ENCODE measurements at places on chromosomes 7 and 10.

DNA sequence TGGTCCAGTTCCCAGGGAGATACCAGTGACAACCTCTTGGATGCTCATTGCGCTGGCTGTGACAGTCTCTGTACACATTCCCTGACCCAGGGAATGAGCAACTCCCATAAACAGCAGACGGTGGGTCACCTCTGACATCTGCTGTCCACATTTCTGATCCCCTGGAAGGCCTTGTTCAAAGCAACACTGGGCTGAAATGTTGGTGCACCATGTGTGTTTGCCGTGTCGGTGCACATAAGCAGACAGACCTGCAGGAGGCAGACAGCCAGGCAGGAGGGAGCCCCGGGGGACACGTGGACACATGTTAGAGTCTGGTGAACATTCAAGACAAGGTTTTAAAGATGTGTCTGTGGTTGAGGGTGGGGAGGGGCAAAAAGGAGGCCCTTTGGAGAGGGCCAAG lies 254.9 kb downstream of the PLXNA4 start:
- no peak for DNase-seq

DNA sequence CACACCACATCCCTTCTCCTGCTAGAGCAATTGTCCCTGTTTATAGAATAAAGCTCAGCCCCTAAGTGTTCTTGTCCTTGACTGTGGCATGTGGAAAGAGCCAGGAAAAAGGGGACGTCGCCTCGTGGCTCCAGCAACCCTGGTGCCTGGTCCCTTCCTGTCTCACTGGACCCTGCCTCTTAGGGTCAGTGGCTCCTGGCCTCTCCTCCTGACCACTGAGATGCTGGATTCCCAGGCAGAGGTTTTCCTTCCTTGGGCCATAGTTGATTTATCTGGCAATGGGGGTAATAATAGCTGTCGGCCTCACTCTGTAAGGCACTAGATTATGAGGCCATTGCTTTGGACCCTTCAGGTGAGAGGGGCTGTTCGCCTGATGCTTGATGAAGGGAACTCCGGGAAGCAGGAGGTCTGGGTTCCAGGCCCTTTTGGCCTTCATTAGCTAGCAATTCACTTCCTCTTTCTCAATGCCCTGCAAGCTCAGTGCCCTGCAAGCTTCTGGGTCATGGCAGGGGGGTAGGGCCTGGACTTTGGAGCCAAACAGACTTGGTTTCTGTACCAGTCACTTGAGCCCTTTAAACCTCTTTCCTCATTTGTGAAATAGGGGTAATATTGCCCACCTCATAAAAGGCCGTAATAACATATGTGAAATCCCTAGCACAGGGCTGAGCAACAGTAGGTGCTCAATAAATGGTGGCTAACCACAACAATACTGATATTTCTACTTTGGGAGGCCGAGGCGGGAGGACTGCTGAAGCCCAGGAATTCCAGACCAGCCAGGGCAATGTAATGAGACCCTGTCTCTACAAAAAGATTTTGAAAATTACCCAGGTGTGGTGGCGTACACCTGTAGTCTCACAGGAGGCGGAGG lies 1.1 kb downstream of the ASL start:
- DNase-seq: no peak

GRCh38 chr7:82715344-82715743 lies 271.8 kb upstream of the CACNA2D1 start:
- DNase-seq: no peak

GRCh38 chr10:22252224-22252800 lies 34.5 kb upstream of the EBLN1 start:
- no peak for DNase-seq

- no peak for DNase-seq
These were observed 27.6 kb upstream of the RNF32 start for GRCh38 chr7:156612930-156613329.

DNA sequence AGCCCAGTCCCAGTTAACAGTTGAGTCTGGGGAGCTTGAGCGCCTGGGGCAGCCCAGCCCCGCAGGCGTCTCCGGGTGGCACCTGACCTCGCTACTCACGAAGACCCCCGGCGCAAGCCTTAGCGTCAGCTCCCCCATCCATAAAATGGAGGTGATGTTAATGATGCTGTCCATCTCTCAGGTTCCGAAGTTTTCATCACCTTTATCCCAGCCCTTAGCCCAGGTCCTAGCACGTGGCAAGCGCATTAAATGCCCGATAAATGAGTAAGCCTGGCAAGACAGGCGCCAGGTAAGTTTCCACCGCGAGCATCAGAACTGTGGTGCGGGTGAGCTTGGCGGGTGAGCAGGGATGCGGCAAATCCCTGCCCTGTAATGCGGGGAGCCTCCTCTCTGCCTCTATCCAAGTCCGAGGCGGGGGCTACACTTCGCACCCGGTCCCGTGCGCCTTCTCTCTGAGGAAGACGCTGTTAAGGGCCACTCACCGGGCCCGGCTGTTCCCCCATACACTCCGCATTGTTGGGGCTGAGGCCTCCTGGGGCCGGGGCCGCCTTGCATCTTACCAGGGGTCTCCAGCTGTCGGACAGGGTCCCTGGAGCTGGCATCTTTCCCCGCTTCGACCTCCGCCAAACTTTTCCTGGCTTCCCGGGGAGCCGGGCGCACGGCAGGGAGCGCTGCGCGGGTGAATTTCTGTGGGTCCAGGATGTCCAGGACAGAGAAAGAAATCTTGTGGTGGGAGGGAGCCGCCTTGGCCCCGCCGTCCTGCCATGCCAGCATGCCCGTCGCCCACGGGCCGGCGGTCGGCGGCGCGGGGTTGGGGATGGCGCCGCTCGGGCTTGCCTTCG lies 444 bp downstream of the NKX1-2 start:
- no peak for DNase-seq

GRCh38 chr7:117941138-117941810 lies 68.0 kb upstream of the CTTNBP2 start:
- peak; percentile 68 for DNase-seq

DNA sequence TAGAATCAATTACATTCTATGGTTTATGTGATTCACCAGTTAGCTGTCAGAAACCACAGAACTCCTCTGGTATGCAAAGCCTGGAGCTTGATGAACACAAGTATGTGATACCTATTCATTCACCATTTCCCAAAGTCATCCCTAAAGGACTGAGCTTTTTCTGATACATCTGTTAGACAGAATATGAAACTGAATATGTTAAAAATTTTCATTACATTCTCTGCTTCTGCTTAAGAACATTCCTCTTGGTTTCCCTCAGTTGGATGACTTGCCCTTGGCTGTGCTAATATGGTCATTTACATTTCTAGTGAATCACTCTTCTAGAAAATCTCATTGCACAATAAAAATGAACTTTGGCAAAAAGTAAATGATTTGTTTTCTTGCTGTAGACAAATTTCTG lies 10.8 kb upstream of the PON1 start:
- DNase-seq: no peak

DNA sequence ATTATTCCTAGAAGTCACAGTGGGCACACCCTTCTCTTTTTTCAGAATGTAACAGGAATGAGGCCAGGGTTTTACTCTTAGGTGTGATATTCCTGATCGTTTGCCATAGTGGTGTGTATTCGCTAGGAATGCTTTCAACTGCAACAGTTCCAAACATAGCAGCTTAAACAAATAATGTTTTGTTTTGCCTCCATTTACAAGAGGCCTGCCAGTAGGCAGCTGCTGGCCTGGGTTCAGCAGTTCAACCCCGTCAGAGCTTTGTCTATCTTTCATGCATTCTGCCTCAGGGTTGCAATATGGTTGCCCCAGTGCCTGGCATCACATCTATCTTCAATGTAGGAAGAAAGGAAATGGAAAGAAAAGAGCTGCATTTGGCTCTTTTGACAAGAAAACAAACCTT lies 21.7 kb upstream of the RET start:
- no peak for DNase-seq

DNA sequence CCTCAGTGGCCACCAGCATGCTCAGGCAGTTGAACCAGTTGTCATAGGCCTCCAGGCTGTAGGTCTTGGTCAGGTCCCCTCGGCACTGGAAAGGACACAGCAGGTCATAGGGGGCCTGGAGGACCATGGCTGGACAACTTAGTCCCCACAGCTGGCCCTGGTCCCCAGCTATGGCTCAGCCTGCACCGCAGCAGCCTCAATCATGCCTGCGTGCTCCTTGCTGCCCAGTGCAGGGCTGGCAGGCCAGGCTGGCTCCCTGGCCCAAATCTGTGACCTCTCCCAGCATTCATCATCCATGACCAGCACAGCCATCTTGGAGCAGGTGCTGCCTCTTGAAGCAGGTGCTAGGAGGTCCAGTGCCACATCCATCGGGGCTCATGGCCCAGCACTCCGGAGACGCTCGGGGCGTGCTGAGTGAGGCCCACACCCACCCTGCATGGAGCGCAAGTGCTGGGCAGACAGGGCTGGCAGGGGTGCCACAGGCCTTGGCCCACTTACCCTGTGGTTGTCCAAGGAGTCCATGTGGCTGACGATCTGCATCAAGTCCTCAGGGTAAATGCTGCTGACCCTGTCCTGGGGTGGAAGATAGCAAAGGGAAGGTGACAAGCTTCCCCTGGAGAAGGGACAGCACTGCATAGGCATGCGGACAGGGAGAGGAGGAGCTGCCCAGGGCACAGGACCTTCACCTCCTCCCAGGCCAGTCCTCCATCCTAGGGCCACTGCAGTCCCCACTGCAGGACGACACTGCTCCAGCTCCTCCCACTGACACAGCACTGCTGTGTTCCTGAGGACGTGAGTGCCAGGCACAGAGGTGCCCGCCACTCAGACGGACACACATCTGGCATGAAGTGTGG lies 61.7 kb downstream of the CSGALNACT2 start:
- no peak for DNase-seq

- no peak for DNase-seq
These were observed 64.5 kb downstream of the ST7 start for GRCh38 chr7:117017702-117018266.

GRCh38 chr7:121831351-121831750 lies 41.6 kb upstream of the PTPRZ1 start:
- no peak for DNase-seq

DNA sequence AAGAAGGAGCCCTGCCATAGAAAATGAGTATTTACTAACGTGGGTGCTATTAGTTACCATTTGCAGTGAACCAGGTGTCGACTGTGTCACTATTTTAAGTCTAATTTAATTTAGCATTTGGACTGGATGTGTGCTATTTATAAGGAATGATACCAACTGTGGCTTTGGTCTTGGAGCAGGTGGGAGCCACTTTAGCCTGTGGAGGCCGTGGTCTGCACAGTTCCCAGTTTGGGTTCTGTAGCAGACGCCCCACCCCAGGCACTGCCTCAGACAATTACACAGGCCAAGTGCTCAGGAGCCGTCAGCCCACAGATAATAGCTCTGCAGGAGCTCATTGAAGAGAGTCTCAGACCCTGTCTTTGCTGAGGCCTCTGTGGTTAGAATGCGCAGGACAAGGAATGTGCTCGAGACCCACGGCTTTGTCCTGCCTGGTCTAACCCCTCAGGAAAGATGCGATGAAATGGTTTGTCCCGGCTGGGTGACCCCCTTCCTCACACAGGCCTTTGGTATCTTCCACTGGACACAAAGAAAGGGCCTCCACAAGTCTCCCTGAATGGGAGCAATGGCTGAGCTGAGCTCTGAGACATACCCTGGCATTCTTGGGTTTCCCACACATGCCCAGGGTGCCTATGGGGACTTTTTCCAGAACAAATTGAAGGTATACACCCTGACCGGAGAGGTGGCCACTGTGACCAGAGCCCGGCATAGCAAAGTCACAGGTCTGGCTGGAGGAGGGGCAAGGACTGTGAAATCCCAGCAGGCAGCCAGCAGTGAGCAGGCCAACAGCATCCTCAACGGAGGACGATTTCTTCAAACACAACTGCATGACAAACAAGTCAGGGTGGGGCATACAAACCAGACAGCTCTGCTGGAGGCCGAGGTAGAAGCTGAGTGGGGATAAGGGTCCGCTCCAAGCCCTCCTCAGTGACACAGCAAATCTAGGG lies 251.2 kb downstream of the ARHGAP12 start:
- no peak for DNase-seq

DNA sequence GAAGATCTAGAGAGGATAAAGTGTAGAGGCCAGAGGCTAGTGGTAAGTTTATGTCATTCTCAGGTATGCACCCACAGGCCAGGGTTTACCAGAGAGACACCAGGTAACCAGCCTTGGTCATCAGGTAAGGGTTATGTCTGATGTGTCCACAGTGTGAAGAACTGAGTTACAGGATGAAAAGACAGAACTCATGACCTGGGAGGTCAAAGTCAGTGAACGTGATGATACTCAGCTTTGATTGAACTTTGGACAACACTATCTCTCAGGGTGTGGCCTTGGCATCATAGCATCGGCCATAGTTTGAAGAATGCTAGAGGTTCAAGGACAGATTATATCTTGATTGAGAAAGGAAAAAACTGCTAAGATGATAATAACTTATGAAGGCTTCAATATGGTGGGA lies 37.5 kb downstream of the MGAM start:
- DNase-seq: no peak

GRCh38 chr10:61472090-61472674 lies 19.0 kb upstream of the TMEM26 start:
- DNase-seq: no peak

- DNase-seq: no peak
These were observed 26.9 kb downstream of the AHR start for GRCh38 chr7:17325364-17325763.

GRCh38 chr10:84348860-84349259 lies 20.5 kb downstream of the CCSER2 start:
- DNase-seq: no peak

- DNase-seq: no peak
These were observed 155.9 kb upstream of the EGR2 start for GRCh38 chr10:62972103-62972502.

- DNase-seq: no peak
These were observed 15.4 kb downstream of the NAMPT start for GRCh38 chr7:106269254-106269961.

DNA sequence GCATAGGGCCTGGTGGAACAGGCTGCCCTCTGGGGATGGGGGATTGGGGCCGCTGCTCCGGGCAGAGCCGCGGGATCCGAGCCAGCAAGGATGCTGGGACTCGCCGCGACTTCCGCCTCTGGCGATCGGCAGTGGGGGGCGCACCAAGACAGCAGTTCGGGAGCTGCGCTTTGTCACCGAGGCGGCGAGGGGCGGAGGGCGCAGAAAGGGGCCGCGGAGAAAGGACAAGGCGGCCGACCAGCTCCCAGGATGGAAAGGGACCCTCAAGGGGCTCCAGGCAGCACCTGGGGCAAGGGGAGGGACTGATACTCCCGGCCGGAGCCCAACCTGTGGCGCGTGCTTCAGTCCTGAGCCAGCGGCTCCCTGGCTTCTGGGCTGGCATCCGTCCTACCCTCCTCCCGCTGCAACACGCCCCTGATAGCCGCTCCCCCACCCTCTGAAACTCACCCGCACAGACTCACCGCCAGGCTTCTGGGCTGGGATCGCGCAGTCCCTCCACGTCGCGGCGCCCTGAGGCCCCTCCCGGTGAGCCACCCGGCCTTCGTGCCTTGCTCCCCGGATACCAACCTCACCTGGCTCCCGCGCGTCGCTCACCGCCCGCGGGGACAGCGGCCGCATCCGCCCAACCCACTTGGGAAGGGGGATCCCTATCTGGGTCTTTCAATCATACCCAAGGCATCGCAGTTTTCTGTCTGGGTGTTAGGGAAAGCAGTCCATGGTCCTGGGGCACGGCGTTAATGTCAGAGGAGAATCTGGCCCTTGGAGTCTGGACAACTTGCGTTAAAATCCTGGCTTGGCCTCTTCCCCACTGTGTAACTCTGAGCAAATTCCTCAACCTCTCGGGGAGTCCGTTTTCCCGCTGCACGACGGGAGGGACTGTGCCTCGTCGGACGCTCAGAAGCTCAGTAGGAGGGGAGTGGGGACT lies 7.0 kb upstream of the EVX1 start:
- DNase-seq: peak; percentile 63

Data from NCI-H460 (cell line).